ENCODE measurements at places on chromosomes 5 and 9. TPM values are rescaled to one million over a fixed set of nuclear protein-coding genes. Genes with fewer than 3 reads are reported as not detected.

The SLC45A2 gene
- not detected for total RNA-seq

The ZCCHC7 gene
- 24.8 TPM for total RNA-seq

The TTC23L gene
- 0.10 TPM for total RNA-seq

The ARID3C gene
- not detected for total RNA-seq

The TSSK1B gene
- total RNA-seq: not detected

The ESM1 gene
- not detected for total RNA-seq

The CCIN gene
- not detected for total RNA-seq

The RIC1 gene
- total RNA-seq: 10.5 TPM

GRCh38 chr5:93589829-93590215 lies 6.8 kb downstream of the NR2F1 start:
- no peak for DNase-seq

DNA sequence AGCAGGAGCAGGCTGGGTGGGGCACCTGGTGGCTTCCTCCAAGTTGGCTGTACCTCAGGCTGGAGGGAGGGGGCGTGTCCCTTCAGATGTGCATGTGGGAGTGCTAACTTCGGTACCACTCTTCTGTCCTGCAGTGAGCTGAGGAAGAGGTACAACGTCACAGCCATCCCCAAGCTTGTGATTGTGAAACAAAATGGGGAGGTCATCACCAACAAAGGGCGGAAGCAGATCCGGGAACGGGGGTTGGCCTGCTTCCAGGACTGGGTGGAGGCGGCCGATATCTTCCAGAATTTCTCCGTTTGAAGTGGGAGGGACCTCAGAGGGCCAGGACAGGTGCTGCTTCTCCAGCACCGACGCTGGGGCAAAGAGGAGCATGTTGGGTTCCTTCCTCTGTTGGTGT lies 9.3 kb downstream of the NXNL2 start:
- DNase-seq: no peak

GRCh38 chr5:2207416-2208238 lies 324.9 kb upstream of the IRX4 start:
- no peak for DNase-seq

- no peak for DNase-seq
Measured at GRCh38 chr5:53446908-53447307, 33.5 kb upstream of the FST start.

- DNase-seq: no peak
Measured at GRCh38 chr9:33109097-33109496, 32.6 kb upstream of the SMU1 start.

DNA sequence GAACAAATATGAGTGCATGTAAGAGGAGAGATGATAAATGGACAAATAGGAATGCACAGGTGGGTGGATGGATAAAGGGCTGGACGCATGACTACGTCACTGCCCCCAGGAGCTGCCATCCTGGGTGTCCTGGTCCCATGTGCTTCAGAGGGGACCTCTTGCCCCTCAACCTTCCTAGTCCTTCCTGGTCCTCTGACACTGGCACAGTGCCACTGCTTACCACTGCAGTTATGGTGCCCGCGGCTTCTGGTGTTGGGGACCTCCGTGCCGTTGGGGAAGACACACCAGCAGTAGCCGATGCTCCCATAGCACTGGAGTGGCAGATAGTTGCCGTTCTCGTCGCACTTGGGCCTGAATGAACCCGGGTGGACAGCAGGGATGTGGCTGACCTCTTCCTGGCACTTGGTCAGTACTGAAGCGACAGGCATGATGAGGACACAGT lies 9.8 kb downstream of the CD74 start:
- DNase-seq: no peak

GRCh38 chr5:169832845-169833244 lies 147.4 kb downstream of the INSYN2B start:
- DNase-seq: no peak

- no peak for DNase-seq
Measured at GRCh38 chr5:112973036-112973435, 3.6 kb upstream of the DCP2 start.

DNA sequence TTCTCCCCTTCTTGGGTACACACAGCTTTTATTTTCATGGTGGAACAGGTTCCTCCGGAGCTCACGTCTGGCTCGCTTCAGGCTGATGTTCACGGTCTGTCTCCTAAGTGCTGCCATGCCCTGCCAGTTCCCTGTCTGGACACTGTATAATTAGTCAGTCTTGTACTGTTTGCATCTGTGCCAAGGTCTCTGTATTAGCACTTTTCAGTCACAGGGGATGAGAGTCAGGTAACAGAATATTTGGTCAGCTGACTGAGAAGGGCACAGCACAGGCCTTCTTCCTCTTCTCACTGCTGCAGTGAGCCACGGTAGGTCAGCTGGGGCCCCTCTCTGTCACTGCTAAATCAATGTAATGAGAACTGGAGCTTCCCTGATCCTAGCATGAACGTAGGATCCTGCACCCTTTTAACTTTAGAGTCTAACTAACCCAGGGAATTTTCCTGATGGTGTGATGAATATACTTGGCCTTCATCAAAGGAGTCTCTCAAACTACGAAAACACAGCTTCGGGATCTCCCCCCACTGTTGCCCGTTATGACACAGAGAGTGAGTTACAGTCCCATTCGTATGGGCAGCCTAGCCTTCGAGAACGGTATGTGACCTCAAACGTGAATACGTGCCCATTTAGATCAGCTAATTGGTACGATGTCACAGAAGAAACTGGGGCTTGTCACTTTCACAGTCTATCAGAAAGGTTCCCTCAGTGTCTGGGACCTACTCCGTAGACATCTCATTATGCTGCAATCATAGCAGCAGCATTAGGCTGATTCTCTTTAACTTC lies 354.1 kb upstream of the RFX3 start:
- DNase-seq: no peak

DNA sequence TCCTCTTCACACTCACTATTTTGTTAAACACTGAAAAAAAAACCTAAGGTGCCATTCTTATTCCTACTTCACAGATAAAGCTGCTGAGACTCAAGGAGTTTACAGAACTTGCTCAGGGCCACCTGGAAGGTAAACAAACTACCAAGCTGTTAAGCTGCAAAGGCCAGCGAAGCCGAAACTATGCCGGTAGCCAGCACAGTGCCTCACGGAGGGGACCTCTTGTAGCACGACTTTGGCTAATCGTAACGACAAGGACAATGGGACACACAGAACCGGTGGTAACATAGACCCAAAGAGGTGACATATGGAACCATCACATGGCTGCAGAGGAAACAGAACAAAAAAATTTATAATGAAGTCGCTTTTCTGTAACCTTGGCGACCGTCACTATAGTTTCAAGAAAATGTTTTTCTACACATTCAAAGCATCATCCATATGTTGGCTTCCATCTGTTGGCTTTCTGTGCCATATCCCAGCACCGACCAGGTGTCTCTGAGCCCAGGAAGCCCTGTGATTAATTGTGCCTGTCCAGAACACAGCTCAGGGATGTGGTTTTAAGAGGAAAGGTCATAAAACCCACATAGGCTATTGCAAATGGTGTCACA lies 60.3 kb downstream of the S1PR3 start:
- DNase-seq: no peak

- peak; percentile 28 for DNase-seq
Measured at GRCh38 chr5:151772029-151772845, 483 bp downstream of the G3BP1 start.

All from activated T-cell treated with anti-CD3 and anti-CD28 coated beads, Interleukin-2, amount 50 U/mL, for 4 hours (primary cell).